Posterior vena cava (tissue), 2 donors: ENCODE measurements at places on chromosomes 12 and 14. TPM values are rescaled to one million over a fixed set of nuclear protein-coding genes. Genes with fewer than 3 reads are reported as not detected.

ZCRB1 gene
- total RNA-seq: 45.8 TPM

SLC17A8 gene
- total RNA-seq: not detected

NAP1L1 gene
- total RNA-seq: 331 TPM

ANO4 gene
- 0.83 TPM for total RNA-seq

PPFIA2 gene
- 62.6 TPM for total RNA-seq

ESPL1 gene
- 1.0 TPM for total RNA-seq

FAM161B gene
- total RNA-seq: 4.9 TPM

SLC7A7 gene
- total RNA-seq: 11.4 TPM

GRCh38 chr12:59472273-59472672 is 123.6 kb upstream of the SLC16A7 start:
- no peak for DNase-seq

DNA sequence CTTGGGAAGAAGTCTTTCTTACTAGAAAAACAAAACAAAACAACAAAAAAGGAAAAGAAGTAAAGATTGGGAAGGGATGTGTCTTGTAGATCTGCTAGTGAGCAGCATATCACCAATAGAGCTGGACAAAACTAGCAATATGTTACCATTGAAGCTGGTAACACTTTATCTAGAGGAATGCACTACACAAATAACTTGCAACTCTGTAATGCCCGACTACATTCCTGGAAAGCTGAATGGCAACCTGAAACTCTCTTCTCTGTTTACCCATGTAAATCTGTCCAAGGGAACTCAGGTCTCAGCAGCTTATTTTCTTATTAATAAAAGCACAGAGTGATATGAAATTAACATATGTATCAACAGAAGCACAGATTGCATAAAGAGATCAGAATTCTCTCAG is 624.4 kb downstream of the KCNH5 start:
- no peak for DNase-seq

DNA sequence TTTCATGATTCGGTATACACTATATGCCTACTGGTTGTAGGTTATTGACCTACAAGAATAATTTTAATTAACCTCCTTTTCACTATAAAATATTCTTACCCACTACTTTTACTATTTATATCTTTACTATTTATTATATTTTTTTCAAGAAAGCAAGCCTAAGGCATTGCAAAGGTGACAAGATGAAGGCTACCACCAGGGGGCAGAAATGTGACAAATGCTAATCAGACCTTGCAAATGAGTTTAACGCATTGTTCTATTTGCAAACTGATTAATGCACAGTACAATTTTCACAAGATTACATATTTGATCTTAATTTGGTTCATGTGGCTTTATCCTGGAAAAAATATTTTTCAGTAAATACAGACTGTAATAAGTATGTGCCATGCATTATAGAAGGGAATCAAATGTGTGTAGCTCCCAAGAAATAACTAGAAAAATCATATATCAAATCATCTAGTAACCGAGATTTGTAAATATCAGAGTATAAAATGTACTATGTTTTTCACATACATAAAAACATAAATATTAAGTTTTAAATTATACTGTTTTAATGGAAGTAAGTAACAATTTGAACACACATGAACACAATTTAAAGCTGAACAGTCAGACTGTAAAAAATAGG is 107.0 kb downstream of the ADAMTS20 start:
- no peak for DNase-seq

DNA sequence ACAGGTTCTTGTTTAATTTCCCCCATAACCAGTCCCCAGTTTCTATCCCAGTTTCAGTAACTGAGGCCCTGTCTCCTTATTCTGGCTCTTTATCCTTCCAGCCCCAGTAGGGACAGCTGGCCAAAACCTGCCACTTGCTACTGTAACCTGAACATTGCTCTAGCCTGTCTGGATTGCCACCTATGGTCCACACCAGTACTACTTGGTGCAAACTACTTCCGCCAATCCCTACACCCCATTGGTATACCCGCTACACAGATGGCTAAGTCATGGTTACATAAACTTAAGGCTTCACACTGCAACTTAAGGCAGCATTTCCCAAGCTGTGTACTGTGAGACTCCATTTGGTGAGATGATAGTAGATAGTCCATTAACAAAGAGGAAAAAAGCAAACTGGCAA is 20.3 kb upstream of the C12orf76 start:
- peak; percentile 1 for DNase-seq

- DNase-seq: no peak
Observed at GRCh38 chr12:65324551-65324950, 46.1 kb downstream of the MSRB3 start.

DNA sequence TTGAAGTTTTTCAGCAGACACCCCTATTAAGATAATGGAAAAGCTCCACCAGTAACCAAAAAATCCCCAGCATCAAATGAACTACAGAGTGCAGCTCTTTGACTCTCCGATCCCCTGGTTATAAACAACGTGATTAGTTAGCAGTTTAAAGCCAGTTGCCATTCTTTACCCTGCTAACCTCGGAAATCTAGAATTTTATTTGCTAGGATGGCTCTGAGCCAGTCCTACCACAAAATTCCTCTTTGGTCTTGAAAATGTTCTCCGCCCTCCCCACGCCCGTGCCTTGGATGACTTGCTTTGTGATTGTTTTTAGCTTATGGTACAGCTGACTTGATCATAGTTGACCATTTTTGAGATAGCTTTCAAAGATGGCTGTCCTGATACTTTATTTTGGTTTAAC is 1.2 kb downstream of the KLHDC2 start:
- no peak for DNase-seq

- no peak for DNase-seq
Observed at GRCh38 chr12:1532375-1533165, 61.8 kb downstream of the FBXL14 start.

DNA sequence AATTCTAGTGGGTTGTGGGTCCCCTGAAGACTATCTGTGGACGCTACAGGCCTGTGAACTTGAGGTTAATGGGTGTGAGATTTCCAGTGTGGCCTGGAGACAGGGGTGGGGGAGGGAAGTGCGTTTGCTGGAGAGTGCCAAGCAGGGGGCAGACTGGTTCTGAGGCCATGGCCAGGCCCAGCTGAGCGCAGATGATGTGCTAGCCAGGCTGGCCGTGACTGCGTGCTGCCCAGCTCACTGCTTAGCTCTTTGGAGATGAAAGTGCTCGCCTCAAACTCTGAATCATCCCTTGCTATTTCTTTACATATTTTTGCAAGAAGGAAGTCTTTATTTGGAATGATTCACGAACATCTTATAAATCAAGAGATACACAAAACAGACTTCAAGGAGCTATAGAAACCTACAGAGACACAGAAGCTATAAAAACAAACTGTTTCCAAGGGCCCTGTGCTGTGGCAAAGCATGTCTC is 75.2 kb upstream of the PLEKHG3 start:
- DNase-seq: no peak

- DNase-seq: no peak
Observed at GRCh38 chr14:63867933-63868921, 15.4 kb downstream of the SYNE2 start.

- no peak for DNase-seq
Observed at GRCh38 chr12:111780615-111781014, 13.9 kb downstream of the ALDH2 start.

DNA sequence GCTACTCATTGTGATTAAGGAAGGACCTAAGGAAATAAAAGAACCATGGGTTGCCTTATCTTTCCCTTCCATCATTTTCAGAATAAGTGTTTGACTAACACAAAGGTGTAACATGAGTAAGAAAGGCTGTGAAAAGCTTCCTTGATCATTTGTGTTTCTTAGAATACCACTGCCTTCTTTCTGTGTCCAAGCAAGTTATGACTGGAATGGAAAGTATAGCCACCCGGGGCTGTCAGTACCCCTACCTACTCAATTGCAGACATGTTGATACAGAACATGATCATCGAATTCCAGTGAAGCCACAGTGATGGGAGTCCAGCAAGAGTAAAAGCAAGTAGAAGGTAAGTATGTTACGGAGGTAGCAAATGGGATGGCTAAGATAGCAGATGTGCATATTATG is 209.8 kb downstream of the PELI2 start:
- no peak for DNase-seq

DNA sequence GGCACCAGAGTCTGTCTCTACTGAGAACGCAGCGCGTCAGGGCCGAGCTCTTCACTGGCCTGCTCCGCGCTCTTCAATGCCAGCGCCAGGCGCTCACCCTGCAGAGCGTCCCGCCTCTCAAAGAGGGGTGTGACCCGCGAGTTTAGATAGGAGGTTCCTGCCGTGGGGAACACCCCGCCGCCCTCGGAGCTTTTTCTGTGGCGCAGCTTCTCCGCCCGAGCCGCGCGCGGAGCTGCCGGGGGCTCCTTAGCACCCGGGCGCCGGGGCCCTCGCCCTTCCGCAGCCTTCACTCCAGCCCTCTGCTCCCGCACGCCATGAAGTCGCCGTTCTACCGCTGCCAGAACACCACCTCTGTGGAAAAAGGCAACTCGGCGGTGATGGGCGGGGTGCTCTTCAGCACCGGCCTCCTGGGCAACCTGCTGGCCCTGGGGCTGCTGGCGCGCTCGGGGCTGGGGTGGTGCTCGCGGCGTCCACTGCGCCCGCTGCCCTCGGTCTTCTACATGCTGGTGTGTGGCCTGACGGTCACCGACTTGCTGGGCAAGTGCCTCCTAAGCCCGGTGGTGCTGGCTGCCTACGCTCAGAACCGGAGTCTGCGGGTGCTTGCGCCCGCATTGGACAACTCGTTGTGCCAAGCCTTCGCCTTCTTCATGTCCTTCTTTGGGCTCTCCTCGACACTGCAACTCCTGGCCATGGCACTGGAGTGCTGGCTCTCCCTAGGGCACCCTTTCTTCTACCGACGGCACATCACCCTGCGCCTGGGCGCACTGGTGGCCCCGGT is at the start of gene PTGDR:
Gene PTGDR (plus strand): TSS at position 198 of the 778 bp plus-strand sequence. CDS start 117 bp downstream, at position 315.
- DNase-seq: peak; percentile 90

GRCh38 chr12:111126331-111126730 is 206.0 kb upstream of the MYL2 start:
- DNase-seq: no peak

GRCh38 chr14:82621881-82622450 is 1088.3 kb upstream of the SEL1L start:
- DNase-seq: no peak

DNA sequence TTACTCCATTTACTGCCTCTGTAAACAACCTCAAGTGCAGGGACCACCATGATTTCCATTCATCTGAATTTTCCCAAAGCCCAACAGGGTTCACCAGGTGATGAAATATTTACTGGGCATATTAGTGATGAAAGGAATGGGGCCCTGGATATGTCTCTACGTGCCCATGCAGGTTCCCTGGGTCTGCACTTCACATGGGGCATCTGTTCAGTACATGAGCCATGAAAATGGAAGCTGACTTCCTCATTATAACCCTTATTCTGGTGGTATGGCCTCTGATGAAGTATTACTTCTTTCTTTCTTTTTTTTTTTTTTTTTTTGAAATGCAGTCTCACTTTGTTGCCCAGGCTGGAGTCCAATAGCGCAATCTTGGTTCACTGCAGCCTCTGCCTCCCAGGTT is 26.5 kb upstream of the CORO1C start:
- peak; percentile 2 for DNase-seq

DNA sequence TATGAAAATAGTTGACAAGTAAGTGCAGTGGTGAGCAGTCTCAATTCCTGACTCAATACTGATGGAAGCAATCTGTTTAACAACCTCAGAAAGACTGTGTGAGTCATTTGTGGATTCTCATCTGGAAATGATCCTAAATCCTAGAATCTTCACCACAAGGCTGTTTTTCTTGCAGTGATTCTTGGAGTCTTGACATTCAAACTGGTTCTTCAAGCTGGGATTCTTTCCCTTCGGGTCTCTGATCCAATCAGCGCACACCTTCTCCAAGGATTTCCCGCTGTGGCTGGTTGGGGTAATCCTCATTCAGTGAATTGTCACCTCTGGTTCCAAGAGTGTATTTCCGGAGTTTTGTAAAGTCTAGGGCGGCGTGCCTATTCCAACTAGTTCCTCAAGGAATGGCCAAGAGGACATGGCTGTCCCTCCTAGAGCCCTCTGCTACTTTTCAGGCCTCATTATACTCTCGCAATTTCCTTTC is 37.7 kb upstream of the FOXJ2 start:
- no peak for DNase-seq

DNA sequence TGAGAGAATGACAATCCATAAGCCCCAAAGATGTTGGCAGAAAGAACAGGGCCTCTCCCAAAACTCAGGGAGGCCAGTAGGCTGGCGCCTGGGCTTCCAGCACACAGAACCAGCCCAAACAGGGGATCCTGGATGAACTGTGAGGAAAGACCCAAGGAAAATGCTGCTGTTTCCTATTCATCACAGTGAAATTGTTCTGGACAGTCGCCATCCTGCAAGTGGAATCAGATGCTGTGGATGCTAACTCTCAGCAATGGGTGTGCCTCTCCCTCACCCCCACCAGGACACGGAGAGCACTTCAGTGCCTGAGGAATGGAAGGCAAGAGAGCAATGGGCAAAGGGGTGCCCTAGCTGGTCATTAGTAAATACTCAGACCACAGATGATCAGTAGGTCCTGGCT is 80.8 kb downstream of the ANO2 start:
- DNase-seq: no peak

DNA sequence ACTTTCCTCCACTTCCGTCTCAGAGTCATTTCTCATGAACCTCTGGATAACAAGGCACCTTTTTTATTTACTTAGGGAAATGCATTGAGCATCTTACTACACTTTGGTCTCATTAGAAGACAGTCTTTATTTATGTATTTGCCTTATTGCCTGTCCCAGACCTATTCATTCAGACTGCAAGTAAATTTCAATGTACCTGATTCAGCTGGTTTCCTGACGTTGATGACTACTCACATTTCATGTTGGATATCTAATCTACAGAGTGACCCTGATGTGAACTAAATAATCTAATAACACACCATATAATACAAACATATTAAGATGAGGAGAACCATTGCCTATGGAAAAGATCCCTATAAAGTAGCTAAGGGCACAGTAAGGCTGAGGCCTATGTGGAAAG is 267.7 kb downstream of the SLC6A15 start:
- no peak for DNase-seq

- DNase-seq: no peak
Observed at GRCh38 chr12:98058838-98059237, 456.6 kb upstream of the TMPO start.

GRCh38 chr14:92783813-92784431 is 10.2 kb upstream of the GOLGA5 start:
- no peak for DNase-seq

- no peak for DNase-seq
Observed at GRCh38 chr12:54022960-54023884, 5.0 kb upstream of the HOXC6 start.

- no peak for DNase-seq
Observed at GRCh38 chr14:33812181-33812580, 138.7 kb downstream of the EGLN3 start.

DNA sequence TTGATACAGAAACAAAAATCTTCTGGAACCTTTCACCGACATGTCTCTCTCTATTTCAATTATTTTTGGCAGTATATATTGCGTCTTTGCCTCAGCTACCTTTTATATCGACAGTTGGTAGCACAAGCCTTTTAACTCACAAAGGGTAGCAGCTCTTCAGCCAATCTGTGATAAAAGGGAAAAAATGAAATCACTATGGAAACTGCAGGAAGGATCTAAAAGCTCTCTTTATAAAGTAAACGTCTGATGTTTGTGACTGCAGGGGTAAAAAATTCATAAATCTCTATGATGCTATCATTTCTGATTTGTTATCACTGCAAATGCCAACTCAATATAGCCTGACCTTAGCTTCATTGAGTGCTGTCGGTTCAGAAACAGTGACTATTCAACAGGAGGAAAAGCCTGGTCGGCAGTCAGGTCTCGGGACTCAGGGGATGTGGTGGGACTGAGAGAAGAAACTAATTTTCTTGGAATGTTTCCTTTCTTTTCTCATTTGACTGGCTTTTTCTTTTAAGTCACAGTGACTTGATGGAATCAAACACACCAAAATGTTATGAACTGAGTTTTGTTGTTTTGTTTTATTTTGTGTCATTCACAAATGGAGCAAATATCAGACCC is 5.9 kb upstream of the RMST start:
- DNase-seq: no peak
